Suprapubic skin (tissue), 4 donors: ENCODE measurements at places on chromosomes 4 and X.

DNA sequence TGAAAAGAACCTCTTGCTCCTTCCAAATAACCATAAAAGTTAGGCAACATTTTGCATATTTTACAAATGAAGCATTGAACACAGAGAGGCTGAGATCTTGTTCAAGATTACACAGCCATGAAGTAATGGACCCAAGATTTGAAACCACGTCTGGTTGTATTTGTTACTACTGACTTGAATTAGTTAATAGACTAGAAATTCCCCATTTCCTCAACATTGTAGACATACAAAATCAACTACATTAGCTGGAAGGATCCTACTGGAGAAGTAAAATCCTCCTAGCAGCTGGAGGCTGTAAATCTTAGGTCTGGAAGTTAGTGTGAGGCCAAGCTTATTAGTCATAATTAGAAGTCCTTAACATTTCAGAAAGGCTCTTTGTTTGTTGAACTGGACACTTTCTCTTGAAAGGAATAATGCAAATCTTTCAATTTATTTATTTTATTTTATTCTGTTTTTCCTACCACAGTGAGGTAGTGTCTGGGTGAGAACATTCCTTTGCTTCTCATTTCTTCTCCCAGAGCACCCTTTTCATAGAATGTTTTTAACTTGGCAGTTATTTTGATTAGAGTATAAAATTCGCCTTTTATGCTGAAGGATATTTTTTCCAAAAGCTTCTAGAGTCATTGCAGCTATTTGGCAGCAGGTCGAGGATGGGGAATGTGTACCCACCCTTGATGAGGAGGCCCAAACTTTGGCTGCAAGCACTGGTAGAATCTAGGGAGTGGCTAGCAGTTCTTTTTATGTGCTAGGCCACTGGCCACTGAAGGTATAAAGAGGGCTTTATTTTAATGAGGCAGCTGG, 62.0 kb upstream of the CLNK start:
- DNase-seq: no peak

- no peak for DNase-seq
Observed at GRCh38 chr4:152927737-152928136, 8.4 kb upstream of the FHDC1 start.

DNA sequence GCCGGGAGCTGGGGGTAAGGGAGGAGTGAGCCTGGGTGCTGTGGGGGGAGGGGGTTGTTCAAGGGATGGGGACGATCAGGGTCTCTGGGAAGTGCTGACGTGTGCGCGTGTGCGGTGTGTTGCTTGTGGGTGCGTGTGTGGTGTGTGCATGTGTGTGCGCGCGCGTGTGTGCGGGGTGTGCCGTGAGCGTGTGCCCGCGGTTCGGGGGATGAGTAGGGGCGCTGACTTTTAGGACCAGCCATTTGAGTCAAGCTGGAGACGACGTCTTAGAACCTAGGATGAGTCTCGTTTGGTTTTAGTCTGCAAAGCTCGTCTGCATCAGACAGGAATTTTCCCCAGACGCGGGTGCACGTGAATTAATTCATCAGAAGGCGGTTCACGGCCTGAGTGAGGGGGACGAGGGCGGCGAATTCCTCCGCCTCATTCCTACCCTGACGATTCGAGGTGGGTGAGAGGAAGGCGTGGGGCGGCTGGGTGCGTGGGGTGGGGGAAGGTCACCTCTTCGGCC, 950 bp upstream of the TMEM271 start:
- DNase-seq: no peak

DNA sequence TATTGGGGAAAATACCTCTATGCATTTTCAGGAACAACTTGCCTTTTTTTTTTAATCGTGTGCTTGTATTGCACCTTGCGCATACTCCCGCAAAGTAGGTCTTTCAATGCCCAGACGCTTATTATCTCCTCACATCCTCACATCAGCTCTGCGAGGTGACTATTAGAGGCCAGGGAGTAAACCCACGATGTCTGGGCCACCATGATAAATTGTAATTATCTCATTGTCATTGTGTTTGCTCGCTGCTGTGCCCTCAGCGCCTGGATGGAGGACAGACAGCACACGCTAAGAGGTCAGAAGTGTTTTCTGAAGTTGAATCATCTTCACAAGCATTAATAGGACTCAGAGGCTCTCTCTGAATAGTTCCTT, 1.0 kb upstream of the RELL1 start:
- no peak for DNase-seq

- peak; percentile 10 for DNase-seq
Observed at GRCh38 chr4:10029403-10029802, 8.1 kb upstream of the SLC2A9 start.

DNA sequence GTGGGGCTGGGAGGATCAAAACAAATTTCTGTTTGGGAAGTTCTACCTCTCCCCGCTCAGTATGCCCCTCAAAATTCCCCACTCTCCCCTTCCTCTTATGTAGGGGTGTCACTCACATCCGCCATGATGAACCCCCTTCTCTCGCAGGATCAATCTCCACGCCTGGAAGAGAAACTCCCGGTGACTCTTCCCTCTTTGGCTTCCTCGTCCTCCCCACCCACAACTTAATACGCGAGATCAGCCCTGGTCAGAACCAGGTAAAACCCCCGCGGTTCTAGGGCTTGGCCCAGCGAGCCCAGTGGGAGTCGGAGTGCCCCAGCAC, 427 bp downstream of the LAMTOR3 start:
- no peak for DNase-seq

GRCh38 chr4:185004562-185005218, 13.6 kb upstream of the HELT start:
- no peak for DNase-seq

- no peak for DNase-seq
Observed at GRCh38 chr4:48974979-48975640, 11.0 kb upstream of the CWH43 start.

DNA sequence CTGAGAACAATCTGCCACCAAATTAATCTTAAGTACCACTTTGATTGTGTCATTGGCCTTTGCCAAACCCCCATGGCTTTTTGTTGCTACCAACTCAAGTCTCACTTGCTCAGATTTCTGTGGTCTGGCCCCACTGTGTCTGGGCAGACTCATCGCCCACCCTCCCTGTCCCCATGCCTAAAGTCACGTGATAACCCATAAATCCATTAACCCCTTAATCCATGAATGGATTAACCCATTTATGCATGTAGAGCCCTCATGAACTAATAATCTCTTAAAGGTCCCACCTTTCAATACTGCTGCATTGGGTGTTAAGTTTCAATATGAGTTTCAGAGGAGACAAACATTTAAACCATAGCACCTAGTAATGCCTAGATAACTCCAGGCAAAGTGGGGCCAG, 78.5 kb upstream of the BLTP1 start:
- no peak for DNase-seq

GRCh38 chrX:115560978-115561604, at the start of gene PLS3:
PLS3 (plus strand) TSS chrX:115561174; CDS start chrX:115610251, 49,077 bp downstream.
- peak; percentile 77 for DNase-seq

- DNase-seq: no peak
Observed at GRCh38 chr4:186341655-186342054, 75.7 kb downstream of the F11 start.

DNA sequence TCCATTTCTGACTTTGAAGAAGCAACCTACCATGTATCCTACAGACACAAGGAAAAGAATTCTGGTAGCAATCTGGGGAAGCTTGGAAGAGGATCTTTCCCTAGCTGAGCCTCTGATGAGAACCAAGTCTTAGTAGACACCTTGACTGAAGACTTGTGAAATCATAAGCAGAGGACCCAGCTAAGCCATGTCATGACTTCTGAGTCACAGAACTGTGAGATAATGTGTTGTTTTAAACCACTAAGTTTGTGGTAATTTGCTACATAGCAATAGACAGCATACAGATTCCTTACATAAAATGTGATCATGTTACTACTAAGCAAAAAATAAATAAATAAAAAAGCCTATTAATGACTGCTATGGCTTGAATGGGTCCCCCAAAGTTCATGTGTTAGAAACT, 71.3 kb upstream of the ANKRD50 start:
- DNase-seq: no peak

DNA sequence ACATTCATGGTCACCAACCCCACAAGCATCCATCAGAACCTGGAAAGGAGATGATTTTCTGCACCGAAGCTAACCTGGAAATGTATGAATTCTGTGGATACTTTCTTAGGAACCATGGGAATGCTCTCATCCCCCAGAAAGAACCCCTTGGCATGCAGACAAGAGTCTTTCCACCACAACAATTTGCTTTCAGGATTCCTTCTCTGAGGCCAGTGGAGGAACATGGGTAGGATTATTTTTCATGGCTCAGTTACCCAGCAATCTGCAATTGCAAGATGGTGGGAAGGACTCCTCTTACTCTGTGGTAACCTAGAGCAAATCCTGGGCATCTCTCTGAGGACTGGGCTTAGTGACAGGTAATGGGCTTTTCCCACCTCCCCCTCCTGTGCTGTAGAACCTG, 131.9 kb upstream of the MSX1 start:
- peak; percentile 9 for DNase-seq

DNA sequence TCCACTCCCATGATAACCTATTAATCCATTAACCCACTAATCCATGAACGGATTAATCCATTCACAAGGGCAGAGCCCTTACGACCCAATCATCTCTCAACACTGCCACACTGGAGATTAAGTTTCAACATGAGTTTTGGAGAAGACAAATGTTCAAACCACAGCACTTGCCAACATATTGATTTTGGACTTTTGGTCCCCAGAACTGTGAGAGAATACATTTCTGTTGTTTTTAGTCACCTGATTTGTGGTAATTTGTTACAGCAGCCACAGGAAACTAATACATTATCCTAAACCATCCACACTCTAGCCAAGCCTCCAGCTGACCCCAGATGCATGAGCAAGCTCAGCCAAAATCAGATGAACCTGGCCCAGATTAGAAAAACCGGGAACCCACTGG, 22.4 kb downstream of the SEC24D start:
- DNase-seq: no peak

- no peak for DNase-seq
Observed at GRCh38 chr4:3658530-3658913, 107.7 kb upstream of the ADRA2C start.

DNA sequence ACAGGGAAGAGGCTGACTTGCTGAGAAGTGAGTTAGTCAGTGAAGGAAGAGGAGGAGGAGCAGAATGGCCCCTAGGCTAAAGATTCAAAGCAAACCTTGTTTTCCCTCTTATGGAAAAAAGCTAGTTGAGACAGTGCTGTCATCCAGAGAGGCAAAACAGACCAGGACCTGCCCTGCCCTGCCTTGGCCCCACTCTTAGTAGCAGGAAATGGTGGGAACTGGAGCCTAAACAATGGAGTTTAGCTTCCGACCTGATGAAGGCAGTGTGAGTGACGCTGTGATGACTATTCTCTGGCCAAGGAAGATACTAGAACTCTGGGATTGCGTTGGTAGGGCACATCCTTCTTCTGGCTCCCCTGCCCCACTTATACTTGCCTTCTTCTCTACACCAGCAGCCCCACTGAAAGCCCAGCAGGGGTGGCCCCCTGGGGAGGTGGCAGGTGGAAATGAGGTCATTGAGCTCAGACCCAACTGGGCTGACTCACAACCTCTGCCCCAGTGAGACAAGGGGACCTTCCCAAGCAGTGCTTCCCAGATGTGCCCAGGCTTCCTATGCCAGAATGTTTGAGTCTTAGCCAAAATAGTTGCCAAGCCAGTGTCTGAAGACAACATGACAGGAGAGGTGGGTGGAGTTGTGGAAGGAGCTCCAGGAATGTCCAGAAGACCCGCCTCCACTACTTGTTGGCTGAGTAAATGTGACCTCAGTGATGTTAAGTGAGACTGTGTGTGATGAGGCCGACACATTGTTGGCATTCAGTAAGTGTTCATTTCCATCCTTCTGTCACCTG, 38.8 kb downstream of the MSN start:
- DNase-seq: no peak

GRCh38 chr4:1285790-1286553, 3.7 kb upstream of the MAEA start:
- DNase-seq: no peak

GRCh38 chr4:153260553-153261300, 56.5 kb downstream of the TRIM2 start:
- DNase-seq: no peak

DNA sequence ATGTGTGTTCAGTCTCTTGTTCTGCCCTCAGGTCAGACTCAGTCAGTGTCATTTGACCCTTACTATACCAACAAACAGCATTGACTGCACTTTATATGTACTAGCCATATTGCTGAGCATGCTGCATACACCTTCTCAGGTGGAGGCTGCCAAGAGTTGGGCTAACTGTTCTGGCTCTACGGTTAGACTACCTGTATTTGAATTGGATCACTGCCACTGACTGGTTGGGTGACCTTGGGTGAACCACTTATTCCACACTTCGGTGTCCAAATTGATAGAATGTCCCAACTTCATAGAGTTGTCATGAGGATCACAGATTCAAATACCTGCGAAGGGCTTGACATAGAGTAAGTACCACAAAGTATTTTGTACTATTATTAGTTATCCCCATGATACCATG, 91.2 kb upstream of the GPR50 start:
- DNase-seq: no peak

DNA sequence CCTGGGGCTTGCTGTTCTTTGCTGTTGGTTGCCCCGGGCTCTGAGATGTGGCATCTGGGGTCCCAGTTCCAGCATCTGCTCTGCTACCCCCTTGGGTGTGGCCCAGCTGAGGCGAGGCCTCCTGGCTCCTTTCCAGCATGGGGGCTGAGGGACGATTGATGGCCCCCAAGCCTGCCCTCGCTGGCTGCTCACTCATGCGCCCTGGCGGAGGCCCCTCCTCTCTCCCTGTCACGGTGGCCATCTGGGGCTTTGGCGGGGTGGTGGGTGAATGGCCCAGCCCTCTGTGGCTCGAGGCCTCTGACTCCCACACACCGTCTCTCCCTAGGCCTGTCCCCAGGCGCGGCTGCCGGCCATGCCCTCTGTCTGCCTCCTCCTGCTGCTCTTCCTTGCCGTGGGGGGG, 1.8 kb downstream of the PLXNA3 start:
- DNase-seq: no peak

DNA sequence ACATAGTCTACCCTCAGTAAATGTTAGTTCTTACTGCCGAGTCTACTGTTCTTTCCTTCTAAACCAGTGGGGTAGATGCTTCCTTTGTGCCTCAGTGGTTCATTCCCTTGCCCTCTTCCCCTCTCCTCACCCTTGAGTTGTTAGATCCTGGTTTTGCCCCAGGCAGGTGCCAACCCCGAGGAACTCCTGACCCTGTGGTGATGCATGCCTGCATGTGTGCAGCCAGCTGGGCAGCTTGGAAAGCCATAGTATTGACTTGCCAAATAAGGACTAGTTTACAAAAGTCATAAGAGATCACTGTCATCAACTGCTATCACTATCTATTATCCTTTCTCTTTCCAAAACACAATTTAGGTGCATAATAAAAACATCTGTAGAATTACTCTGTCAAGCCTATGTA, 50.9 kb downstream of the REPS2 start:
- no peak for DNase-seq
